Brain microvascular endothelial cell (primary cell): ENCODE measurements at places on chromosomes 11 and 22.
A peak's percentile ranks its signal among the peaks of the same experiment; 100 is the strongest.

- DNase-seq, result no peak
Measured at GRCh38 chr11:19632499-19632834, 80.2 kb upstream of the NAV2 start.

DNA sequence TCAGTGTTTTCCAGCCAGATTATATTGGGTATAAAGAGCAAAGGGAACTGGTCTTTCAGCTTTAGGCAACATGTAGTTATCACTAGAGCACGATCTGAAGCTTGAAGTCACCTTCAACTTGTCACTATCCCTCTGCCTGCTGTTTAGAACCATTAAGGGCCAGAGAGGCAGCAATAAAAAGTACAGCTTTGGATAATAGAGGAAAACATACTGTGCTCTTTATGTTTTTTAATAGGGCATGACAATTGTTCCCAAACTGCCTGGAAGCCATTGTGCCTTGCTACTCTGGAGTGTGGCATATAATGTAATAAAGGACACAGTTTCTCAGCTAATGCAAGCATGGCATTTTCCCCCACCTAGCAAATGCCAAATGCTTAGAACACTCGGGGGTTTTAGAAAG lies 1912.0 kb upstream of the RAG2 start:
- DNase-seq, result no peak

- no peak for DNase-seq
Measured at GRCh38 chr11:76361776-76362175, 19.2 kb downstream of the THAP12 start.

DNA sequence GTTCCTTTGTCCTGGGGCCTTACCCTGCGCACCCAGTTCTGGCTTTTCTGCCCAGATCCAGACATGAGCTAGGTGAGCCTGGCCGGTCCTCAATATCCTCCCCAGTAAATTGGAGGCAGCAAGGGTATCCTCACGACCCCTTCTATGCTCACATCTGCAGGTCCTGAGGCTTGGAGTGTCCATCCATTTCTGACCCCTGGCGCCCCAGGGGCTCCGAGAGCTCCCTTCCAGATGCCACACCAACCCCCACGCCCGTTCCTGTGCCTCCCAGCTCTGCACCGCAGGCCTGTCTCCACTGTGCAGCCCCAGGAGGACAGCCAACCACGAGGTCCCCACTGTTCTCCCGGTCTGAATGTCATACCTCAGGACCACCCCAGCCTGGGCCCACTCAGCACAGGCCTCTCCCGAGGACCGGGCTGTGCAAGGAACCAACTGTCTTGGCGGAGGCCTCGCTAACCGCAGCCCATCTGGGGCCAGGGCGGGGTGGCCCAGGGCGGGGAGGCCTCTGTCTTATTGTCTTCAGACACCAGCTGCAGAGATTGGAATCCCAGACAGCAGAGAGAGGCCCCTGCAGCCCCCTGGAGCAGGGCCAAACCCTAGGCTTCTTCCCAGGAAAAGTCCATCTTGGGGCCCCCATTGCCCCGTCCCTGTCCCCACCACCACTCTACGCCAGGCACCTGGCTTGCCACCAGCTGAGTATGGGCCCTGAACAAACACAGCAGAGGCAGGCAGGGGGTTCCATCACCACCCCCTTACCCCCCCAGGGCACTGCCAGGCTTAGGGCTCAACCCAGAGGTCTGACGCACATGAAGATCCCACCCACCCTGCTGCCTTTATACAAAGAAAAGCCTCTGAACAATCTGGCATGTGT lies 39.3 kb downstream of the ALX4 start:
- no peak for DNase-seq

DNA sequence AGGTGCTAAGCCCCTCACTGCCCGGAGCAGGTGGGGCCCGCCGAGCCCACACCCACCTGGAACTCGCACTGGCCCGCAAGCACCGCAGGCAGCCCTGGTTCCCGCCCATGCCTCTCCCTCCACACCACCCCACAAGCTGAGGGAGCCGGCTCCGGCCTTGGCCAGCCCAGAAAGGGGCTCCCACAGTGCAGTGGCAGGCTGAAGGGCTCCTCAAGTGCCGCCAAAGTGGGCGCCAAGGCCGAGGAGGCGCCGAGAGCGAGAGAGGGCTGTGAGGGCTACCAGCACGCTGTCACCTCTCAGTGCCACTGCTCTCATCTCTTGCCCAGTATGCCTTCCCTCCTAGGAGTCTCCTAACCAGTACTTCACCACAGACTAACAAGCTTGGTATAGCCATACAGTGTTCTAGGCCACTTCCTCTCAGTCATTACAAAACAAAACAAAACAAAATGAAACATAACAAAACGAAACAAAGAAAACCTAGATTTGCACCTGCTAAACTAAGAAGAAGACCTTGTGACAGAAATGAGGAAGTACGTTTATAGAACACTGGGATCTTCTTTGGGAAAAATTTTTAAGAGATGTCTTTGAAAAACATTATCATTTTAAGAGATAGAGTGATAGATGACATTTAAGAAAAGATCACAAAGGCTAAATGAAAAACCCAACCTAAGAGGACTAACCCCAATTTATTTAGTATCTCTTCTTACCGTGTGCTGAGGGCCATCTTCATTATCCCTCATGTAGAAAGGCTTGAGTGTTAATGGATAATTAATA lies 47.7 kb upstream of the GAB2 start:
- no peak for DNase-seq

- peak; percentile 41 for DNase-seq
Measured at GRCh38 chr11:126007238-126007637, 55.4 kb downstream of the CDON start.

- DNase-seq, result no peak
Measured at GRCh38 chr11:27229511-27230191, 133.4 kb downstream of the CCDC34 start.

GRCh38 chr11:126479178-126479930 lies 123.9 kb downstream of the ST3GAL4 start:
- DNase-seq, result no peak

DNA sequence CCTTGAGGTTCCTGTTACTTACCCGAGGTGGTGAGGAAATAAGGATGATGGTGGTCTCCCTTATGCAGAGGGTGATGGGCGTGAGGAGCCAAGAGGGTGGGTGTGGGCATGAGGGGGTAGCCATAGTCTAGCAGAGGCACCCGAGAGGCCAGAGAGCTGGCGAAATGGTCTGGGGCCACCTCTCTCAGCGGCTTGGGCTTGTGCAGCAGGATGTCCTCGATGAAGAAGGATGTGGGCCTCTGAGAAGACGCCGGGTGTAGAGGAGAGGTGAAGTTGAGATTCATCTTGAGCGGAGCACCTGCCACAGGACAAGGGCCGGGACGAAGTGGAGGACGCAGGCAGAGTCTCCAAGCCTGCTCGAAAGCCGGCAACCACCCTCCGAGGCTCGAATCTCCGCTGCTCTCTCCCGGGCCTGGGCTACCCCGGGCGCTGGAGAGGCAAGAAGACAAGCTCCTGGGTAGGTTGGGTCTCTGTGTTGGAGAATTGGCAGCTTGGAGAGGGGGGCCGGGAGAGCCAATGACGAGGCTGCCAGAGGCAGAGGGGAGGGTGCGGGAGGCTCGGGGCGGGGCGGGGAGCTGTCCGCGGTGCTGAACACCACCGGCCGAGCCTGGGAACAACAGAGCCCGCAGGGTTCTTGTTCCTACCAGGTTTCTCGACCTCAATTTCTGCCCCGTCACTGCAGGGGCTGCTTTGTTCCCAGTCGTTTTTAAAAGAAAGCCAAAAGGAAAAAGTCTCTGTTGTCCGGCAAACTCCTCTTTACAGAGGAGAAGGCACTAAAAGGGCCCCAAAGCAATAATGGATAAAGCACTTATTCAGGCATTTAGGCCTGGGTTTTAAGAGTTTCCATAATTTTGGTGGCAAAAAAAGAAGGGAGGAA lies at the start of gene BSX:
TSS of gene BSX (minus strand) at position 447 of the 877 bp plus-strand sequence. CDS start at position 284, 163 bp downstream.
- peak; percentile 38 for DNase-seq

- DNase-seq, result no peak
Measured at GRCh38 chr22:48754611-48755058, 1073.0 kb downstream of the BRD1 start.

GRCh38 chr11:85718991-85719807 lies 33.2 kb upstream of the CCDC89 start:
- peak; percentile 93 for DNase-seq

DNA sequence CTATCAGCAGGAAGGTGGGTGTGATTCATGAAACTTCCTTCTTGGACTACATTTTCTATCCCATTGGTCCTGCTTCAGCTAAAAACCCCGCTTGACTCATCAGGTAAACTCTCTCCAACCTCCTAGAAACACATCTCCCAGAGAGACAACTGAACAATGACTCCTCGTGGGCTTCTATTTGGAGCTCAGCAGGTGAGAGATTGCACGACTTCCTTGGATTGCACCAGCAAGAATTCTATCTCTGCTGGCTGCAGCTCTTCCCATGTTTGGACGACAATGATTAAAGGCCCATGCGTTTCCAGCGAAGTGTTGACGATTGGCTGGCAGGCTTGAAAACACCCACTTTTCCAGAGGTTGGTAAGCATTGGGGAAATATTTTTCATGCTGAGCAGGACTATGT lies 216.1 kb upstream of the NTM start:
- no peak for DNase-seq

GRCh38 chr11:106202935-106203620 lies 125.6 kb downstream of the AASDHPPT start:
- peak; percentile 43 for DNase-seq

- DNase-seq, result no peak
Measured at GRCh38 chr11:112336356-112336886, 75.8 kb upstream of the PLET1 start.

DNA sequence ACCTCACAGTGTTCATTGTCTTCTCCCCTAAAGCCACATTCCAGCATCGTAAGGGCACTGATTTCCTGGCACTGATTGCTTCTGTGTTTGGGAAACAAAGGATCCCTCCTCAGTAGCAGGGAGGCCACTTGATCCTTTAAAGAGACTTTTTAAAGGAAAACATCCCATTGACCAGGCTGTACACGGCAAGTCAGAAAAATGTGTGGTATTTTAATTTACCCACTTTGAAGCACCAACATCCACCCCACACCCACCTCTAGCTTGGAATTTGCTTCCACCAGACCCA lies 364.9 kb downstream of the SHANK2 start:
- DNase-seq, result no peak

DNA sequence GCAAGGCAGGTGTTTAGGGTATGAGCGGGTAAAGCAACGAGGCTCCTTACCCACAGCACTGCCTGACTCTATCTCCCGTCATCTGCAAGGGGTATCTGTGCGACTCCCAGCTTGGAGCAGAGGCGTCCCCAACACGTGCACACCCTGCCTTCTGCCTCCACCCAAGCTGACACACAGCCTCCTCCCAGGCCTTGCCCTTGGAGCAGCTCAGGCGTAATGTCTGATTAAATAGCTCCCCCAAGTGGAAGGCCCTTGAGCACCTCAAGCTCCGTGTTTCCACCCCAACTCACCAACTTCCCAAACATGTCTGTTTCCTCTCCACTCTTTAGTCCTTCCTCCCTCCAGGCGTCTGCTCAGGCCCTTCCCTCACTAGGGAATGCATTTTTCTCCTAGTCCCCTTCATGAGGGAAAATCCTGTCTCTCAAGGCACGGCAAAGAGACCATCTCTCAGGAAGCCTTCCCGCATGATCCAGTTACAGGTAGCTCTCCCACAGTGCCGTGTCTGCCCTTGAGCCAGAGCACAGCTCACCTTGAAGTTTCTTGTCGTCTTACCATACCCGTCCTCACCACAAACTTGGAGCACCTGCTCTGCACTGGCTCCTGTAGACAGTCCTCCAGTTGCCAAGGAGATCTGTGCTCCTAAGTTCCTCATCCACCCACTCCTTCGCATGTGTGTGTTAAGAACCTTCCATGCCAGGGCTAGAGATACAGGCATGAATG lies 15.8 kb downstream of the CYB5R2 start:
- peak; percentile 61 for DNase-seq

DNA sequence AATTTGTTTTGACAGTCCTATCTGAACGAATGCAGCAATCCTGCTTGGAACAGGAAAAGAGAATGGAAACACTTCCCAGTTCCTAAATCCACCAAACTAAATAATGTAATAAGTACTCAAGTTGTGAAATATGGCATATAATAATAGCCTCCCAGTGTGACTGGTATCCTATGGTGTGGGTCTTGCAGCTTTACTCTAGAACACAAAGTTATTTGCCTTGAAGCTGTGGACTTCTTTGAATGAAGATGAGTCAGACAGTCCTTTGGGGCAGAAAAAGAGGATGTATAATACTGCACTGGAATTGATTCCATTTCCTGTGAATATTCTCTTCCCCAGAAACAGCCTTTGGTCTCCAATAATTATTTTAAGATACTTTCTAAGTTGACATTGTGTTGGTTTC lies 887.0 kb downstream of the KCNA4 start:
- peak; percentile 43 for DNase-seq

- DNase-seq, result no peak
Measured at GRCh38 chr22:44956840-44957767, 52.7 kb downstream of the PHF21B start.

- peak; percentile 56 for DNase-seq
Measured at GRCh38 chr11:69700278-69701140, 3.3 kb downstream of the FGF19 start.

GRCh38 chr11:109854731-109855130 lies 238.5 kb upstream of the ZC3H12C start:
- no peak for DNase-seq

- DNase-seq, result no peak
Measured at GRCh38 chr22:39656495-39657490, 86.2 kb downstream of the CACNA1I start.

DNA sequence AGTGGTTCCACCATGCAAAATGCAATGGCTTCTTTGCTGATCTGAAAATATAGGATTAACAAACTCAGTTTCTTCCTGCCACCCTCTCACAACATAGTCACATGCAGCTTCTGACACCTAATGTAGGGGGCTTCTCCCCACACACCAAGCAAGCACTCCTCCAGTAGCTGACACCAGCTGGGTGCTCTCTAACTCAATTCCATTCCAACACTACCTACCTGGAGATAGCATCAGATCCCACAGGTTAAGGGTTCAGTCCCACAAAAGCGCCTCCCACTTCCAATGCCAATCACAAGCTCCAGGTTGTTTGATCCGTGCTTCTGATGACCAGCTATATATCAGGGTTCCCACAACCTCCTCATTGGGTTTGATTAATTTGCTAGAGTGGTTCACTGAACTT lies 31.8 kb upstream of the NNMT start:
- no peak for DNase-seq

GRCh38 chr11:36131721-36132397 lies 157.4 kb downstream of the COMMD9 start:
- DNase-seq, result peak; percentile 35

DNA sequence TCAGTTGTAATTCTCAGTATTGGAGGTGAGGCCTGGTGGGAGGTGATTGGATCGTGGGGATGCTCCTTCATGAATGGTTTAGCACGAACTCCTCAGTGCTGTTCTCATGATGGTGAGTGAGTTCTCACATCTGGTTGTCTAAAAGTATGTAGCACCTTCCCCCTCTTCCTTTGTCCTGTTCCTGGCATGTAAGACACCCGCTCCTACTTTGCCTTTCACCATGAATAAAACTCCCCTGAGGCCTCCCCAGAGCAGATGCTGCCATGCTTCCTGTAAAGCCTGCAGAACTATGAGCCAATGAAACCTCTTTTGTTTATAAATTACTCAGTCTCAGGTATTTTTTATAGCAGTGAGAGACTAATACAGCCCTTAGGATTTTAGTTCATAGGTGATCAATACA lies 191.5 kb downstream of the MAML2 start:
- DNase-seq, result no peak

GRCh38 chr11:7417328-7417727 lies 68.0 kb upstream of the OLFML1 start:
- no peak for DNase-seq
